NCI-H1930 (cell line): ENCODE measurements at places on chromosomes 4 and X.

DNA sequence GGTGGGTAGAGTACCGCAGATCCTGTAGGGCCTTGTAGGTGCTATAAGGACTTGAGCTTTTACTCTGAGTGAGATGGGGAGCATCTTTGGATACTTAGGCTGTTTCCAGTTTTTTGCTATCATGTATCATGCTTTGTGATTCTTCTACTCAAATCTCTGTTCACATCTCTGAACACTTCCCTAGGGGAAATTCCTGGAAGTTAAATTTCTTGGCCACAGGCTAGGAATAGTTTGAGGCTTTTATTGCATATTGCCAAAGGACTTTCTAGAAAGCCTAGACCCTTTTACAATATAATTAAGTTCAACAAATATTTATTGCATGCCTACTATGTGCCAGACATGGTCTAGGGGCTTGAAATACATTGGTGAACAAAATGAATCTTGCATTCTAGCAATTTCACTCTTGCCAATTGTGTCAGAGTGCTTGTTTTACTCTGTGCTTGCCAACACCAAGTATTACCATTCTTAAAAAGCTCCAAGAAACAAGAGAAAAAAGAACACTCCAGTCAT, 4.1 kb upstream of the PGRMC1 start:
- no peak for DNase-seq

GRCh38 chr4:158766434-158767044, 2.3 kb upstream of the FNIP2 start:
- no peak for DNase-seq

DNA sequence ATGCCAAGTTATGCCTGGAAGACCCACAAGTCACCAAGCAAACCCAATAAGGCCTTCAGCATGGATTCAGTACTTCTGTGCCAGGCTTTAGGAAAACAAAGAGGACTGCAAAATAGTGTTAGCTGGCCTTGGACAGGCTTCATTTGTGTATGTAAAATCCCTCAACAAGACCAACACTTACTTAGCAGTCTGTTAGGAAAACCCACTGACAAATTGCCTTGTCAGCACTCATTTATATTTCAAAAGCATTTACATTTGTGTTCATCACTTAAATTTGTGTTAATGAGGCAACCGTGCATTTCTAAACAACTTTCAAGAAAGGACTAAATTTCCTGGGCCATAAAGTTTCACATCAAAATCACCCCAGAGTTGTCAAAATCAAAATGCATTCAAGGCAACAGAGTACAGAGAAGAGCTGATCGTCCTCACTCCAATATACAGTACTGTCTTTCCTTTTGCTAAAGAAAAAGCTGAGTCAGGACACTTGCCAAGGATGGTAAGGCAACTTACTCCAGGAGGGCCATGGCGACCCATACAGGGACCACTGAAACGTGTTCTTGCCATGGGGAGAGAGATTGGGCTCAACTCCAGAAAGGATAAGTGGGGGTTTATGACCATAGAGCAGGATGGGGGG, 1.6 kb downstream of the S100G start:
- no peak for DNase-seq

DNA sequence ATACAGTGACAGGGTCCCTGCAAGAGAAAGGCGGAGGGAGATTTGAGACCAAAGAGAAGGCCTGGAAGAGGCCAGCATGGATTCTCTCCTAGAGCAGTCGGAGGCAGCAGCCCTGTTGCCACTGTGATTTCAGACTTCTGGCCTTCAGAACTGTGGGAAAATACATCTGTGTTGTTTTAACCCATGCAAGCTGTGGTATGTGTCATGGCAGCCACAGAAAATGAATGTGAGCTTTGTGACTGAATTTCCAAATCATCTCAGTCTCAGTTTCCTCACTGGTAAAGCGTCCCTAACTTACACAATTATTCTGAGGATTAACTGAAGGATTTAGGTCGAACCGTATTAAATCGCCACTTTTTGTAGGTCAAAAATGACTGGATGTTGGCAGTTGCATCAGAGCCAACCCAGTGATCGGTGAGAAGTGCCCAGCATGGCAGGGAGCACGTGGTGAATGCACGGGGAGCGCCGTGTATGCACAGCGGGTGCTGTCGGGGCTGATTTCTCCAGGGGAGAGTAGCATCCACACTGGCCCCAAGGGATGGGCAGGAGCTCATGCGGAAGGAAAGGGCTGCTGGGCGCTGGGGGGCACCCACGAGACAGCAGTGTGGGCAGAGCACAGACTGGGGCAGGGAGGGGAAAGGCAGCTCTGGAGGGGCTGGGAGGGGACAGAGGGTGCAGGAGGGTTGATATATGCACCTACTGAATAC, 23.8 kb upstream of the NSG1 start:
- no peak for DNase-seq

- peak; percentile 2 for DNase-seq
Measured at GRCh38 chr4:95867919-95868318, 28.0 kb downstream of the PDHA2 start.

GRCh38 chr4:182764137-182764536, 153.0 kb downstream of the DCTD start:
- no peak for DNase-seq

GRCh38 chr4:87865288-87865687, 32.5 kb downstream of the MEPE start:
- DNase-seq = no peak

GRCh38 chr4:41719417-41719816, 29.1 kb downstream of the PHOX2B start:
- DNase-seq = no peak

GRCh38 chr4:165580351-165580905, 201.6 kb downstream of the CPE start:
- no peak for DNase-seq

- DNase-seq = no peak
Measured at GRCh38 chr4:154004507-154005170, 215.8 kb upstream of the SFRP2 start.

GRCh38 chrX:10110984-10111363, 45.8 kb upstream of the CLCN4 start:
- no peak for DNase-seq

- no peak for DNase-seq
Measured at GRCh38 chr4:61782133-61782532, 582.0 kb downstream of the ADGRL3 start.

GRCh38 chrX:18461431-18461830, 36.0 kb downstream of the CDKL5 start:
- DNase-seq = no peak

- DNase-seq = no peak
Measured at GRCh38 chrX:15745179-15745578, 7.1 kb downstream of the CA5B start.

DNA sequence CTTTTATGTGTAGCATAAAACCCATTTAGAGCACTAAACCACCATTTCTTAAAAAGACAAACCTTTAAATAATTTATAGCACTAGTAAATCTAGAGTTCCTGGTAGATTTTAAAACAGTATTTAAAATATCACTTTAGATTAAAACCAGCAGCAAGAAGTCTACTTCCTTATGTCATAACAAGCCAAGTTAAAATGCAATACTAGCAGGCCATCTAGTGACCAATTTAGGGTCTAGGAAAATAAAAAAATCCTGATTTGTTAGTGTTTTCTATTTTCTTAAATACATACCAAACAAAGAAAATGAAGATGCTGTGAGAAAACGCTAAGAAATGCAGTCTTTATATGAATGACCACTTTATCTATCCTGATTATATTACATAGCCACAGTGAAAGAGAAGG, 53.9 kb downstream of the PAPSS1 start:
- DNase-seq = no peak

- no peak for DNase-seq
Measured at GRCh38 chrX:27987862-27988646, 6.8 kb upstream of the DCAF8L1 start.

- DNase-seq = no peak
Measured at GRCh38 chr4:61605984-61606383, 405.9 kb downstream of the ADGRL3 start.

GRCh38 chrX:54865208-54865607, 55.4 kb upstream of the TRO start:
- DNase-seq = no peak

DNA sequence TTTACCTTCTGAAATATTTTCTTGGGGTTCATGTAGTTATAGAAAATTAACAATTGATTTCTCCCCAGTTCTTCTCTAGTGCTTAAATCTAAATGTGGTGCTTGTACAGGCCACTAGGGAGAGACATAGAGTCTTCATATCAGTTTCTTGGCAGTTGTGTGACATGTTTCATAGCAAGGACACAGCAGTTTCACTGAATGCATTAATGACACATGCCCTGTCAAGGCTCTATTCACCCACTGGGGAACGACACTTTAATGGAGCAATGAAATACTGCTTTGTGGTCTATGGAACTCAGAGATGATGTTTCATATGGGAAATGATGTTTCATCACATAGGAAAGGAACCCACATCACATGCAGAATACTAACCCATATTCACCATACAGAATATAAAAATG, 2.8 kb downstream of the VEGFC start:
- no peak for DNase-seq

DNA sequence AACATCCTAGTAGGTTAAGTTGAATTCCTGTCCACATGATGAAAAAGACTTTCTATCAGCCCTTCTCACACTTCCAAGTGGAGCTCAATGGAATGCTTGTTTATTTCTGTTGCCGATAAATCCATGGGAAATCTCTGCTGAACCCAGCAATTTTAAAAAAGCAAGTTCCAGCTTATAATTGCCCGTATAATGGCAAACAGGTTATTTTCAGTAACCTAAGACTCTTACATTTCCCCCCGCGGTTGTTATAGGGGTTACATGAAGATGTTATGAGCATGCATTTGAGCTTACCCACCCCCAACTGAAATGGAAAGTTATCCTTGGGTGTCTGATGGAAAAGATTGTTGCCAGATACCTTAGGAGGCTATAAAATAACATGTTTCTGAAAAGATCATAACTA, 136.2 kb downstream of the PALLD start:
- DNase-seq = no peak

- no peak for DNase-seq
Measured at GRCh38 chrX:1528186-1528883, 8.7 kb downstream of the P2RY8 start.

- DNase-seq = no peak
Measured at GRCh38 chr4:171718665-171719064, 94.5 kb upstream of the GALNTL6 start.

GRCh38 chrX:1041091-1041490, 171.4 kb downstream of the CRLF2 start:
- DNase-seq = no peak

DNA sequence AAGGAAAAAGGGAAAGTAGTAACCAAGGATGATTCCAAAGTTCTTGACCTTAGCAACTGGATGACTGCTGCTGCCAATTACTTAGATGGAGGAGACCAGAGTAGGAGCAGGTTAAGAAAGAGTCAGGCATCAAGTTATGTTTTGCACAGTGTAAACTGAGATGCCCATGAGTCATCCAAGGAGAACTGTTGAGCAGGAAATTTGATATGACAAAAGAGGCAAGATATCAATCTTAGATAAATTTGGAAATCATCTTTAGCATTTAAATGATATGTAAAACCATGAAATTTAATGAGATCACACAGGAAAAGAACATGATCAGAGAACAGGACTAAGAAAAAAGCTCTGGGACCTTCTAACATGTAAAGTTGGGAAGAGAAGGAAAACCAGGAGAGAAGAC, 361.3 kb downstream of the OPHN1 start:
- DNase-seq = no peak

GRCh38 chr4:76658231-76659102, 223.4 kb downstream of the SHROOM3 start:
- DNase-seq = no peak

DNA sequence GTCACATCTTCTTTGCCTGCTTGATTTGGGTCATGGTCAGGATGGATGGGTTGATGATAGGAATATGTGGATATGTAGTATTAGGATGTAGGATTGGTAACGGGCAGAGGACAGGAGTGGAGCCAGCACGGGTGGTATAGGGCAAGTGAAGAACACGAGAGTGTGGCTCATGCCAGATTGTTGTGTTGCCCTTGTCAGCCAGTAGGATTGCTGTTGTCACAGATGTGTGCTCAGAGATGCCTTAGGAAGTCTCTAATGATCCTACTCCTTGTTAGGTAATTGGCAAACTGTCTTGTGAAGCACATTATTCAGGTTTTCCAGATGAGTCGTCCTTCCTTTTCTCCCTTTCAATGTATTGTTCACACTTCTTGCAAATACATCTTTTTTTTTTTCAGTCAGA, 5.5 kb downstream of the ATP10D start:
- DNase-seq = no peak

DNA sequence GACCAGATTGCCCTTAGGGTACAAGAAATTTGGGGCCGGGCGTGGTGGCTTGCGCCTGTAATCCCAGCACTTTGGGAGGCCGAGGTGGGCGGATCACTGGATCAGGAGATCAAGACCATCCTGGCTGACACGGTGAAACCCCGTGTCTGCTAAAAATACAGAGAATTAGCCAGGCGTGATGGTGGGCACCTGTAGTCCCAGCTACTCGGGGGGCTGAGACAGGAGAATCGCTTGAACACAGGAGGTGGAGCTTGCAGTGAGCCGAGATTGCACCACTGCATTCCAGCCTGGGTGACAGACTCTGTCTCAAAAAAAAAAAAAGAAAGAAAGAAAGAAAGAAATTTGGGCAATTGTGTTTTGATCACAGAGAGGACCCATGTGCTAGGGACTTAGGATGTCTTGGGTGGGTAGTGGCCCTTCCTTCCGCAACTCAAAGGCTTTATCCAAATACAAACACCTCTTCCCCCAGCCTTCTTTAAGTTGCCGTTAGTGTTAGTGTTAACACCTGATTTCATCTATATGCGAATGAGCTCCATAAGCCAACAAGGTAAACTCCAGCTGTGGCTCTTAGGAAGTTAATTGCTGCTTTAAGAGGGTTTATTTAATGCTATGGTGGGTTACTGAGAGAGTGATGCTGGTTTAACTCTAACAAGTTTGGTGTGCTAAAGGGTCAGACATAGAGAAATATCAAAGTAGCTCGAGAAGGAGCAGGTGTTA, 8.6 kb upstream of the CCDC110 start:
- DNase-seq = no peak

DNA sequence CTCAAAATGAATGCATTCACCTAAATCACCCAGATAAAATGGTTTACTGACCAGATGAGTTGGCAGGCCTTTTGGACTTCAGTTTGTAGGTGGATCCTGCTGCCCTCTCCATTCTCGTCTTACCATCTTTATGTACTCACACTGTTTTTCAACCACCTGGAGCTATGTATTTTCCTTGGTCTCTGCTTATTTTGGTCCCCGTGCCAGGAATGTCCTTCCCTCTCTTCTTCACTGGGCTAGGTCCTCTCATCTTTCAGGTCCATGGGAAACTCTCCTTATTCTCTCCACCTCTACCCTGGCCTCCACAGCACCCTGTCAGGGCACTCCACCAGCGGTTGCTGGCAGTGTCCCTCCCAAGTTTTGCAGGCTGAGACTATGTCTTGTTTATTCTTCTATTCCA, 2.6 kb downstream of the GPRIN3 start:
- no peak for DNase-seq

- no peak for DNase-seq
Measured at GRCh38 chrX:9598344-9598743, 133.5 kb downstream of the TBL1X start.

DNA sequence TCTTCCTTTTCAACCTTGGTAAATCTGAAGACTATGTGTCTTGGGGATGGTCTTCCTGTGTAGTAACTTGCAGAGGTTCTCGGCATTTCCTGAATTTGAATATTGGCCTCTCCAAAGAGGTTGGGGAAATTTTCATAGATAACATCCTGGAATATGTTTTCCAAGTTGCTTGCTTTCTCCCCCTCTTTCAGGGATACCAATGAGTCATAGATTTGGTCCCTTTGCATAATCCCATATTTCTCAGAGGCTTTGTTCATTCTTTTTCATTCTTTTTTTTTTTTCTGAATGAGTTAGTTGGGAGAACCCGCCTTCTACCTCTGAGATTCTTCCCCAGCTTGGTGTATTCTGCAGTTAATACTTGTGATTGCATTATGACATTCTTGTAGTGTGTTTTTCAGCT, 549.2 kb upstream of the AMOT start:
- no peak for DNase-seq
